IMR-90 (cell line): ENCODE measurements at places on chromosomes 7 and 10. TPM values are rescaled to one million over a fixed set of nuclear protein-coding genes. Genes with fewer than 3 reads are reported as not detected.

RAPGEF5 gene
- 0.18 and 0.28 TPM in 2 replicates for total RNA-seq

PITX3 gene
- total RNA-seq: not detected in 2 replicates

DNA sequence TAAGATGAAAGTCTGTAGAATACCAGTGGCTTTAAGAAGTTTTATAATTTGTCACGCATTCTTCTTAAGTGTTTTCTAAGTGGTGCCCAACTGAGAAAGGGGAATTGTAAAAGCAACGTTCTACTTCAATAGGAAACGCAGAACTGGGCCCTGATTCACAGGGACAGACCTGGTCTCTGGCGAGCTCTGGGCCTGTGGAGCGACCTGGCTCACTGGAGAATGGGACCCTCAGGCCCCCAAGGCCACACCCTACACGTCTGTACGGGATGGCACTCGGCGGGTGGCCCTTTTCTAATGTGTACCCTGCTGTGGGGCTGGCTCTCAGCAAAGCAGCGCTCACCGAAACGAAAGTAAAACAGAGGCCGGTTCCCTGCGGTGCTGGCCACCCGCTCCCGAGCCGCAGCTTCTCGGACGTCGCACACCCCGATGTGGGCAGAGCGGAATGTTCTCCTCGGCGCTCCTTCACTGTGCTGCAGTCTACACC lies 205.0 kb downstream of the DIP2C start:
- peak; percentile 16 for DNase-seq

SLC39A12 gene
- not detected in 2 replicates for total RNA-seq

RBP4 gene
- not detected in 2 replicates for total RNA-seq

GRCh38 chr7:30027065-30027456 lies 559 bp upstream of the FKBP14 start:
- DNase-seq: peak; percentile 57

PAX4 gene
- not detected in 2 replicates for total RNA-seq

- DNase-seq: no peak
Measured at GRCh38 chr10:37960591-37961137, 15.8 kb downstream of the ZNF25 start.

GRCh38 chr10:6014241-6014761 lies 37.0 kb upstream of the IL15RA start:
- peak; percentile 42 for DNase-seq

DNA sequence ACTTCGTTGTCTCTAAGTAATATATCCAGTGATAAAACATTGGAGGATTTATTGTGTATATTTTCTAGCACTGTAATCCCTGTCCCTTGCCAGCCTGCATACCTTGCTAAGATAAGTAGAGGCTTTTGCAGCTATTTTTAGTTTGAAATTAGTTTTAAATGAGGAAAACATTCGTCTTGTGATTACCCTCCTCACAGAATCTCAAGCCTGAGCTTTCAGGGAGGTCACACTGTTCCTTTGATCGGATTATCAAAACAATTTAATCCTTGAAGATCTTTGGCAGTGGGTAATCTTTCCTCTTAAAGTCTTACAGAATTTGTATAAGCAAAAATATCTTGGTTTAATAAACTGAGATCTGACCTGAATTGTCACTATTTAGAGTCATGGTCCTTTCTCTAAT lies 897.0 kb upstream of the CELF2 start:
- no peak for DNase-seq

SPAM1 gene
- total RNA-seq: not detected in 2 replicates
